HuH-7.5 (cell line): ENCODE measurements at places on chromosomes 1 and 21.

- no peak for DNase-seq
Observed at GRCh38 chr1:95948023-95948422, 714.0 kb downstream of the RWDD3 start.

- no peak for DNase-seq
Observed at GRCh38 chr1:7962014-7962335, 464 bp downstream of the PARK7 start.

DNA sequence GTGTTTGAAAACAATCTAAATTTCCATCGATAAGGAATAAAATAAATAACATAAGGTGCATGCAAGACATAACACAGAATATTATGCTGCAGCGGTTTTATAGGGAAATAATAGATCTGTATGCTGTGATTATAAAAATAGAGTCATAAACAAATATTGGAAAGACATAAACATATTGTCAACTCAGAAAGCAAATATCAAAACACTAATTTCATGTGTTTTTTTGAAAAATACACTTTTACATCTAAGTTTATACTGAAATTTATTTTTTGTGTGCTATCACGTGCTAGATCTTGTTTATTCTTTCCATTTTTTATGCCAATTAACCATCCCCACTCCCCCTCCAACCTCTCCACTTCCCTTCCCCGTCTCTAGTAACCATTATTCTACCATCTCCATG lies 9.4 kb downstream of the OR6K3 start:
- DNase-seq: no peak

DNA sequence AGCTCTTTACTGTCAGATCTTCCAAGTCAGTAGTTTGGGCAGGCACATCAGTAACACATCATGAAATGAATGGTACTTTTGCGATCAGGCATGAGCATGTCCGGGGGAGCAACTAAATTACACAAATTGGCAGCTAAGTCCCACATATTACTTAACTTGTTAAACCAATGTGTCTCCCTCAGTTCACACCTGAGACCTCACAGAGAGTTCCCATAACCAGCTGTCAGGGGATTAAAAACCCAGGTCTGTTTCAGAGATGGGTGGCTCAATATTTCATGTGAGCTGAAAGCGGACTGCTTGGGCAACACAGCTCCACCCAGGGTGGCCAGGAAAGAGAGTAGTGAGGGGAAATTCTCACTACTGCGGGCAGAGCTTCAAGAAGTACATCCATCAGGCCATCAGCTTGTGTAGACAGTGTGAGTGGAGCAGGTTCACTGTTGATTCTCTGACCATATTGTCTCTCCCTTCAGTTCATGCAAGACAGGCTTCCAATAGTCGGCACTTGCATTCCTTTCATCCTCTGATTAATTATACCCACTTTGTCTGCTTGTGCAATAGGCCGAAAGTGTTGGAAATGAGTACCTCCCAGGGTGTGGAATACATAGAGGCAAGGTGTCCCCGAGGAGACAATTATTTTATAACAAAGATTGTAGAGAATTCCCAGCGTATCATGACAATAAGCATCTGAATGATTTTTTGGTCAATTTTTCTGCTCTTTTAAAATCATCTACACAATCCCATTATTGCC lies 139.9 kb downstream of the PTGER3 start:
- DNase-seq: no peak

GRCh38 chr21:36338975-36339374 lies 19.0 kb downstream of the MORC3 start:
- no peak for DNase-seq

GRCh38 chr1:214685906-214686305 lies 82.9 kb downstream of the CENPF start:
- no peak for DNase-seq

GRCh38 chr1:159867664-159868026 lies 5.2 kb upstream of the VSIG8 start:
- DNase-seq: no peak

- DNase-seq: no peak
Observed at GRCh38 chr1:86649618-86650017, 54.8 kb upstream of the SH3GLB1 start.

DNA sequence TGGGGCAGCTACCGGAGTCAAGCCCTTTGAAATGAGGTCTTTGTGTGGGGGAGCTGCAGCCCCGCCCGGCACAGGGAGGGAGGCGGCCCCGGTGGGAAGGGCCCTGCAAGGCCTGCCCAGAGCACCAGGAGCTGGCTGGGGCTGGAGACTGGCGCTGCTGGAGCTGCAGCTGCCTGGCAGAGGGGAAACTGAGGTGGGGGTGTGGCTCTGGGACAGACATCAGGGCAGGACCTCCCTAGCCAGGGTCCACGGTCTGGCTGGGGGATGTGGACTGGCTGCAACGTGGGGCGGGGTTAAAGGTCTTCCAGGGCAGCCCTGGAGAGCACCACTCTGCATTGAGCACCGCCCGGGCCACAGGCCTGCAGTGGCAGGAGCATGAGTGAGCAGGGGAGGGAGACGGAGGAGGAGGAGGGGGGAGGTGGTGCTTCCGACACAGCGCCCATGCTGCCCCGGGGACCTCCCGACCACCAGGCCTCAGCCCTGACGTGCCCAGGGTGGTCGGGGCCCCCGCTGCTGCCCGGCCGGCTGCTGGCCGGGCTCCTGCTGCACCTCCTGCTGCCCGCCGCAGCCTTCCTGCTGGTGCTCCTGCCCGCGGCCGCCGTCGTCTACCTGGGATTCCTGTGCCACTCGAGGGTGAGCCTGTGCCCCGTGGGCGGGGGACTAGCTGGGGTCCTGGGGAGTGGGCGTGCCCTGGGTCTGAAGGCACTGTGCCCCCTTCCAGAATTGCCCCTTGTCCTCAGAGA lies 4.8 kb upstream of the ANKRD65 start:
- peak; percentile 31 for DNase-seq

DNA sequence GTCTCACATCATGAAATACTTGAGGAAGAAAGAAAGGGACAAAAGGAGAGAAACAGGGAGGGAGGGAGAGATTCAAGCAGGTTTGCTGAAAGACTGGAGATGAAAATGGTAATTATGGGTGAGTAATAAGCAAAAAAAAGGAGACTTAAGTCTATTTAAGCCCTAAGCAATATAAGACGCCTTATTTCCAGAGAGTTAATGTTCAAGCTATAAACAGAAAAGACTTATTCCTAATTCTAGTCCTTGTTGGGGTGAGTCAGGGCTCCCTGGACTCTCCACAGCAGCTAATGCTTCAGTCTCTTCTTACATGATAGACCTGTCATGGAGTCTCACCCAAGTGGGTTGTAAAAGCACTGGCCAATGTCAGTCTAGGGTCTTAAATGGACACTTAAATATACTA lies 619.2 kb downstream of the SMYD3 start:
- no peak for DNase-seq

DNA sequence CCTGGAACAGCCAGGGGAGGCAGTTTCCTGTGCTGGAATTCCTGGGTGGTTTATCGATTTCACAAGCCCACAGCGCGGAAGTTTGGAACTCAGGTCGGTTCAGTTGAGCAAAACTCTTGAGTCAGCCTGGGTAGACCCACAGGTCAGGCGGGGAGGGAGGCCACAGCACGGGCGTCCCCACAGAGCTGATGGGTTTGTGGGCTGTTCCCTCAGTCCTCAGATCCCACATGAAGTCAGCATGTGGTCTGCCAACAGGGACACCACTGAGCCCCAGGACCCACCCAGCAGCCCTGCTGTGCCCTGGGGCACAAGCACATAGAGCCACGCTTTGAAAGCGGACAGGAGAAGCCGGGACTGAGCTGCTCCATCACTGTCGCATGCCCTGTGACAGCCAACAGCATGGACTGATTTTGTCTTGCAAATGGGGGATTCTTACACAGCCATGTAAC lies 17.4 kb downstream of the BMP8A start:
- peak; percentile 48 for DNase-seq

GRCh38 chr1:178275553-178275952 lies 181.6 kb downstream of the RASAL2 start:
- DNase-seq: no peak

GRCh38 chr1:247370786-247371732 lies 39.4 kb upstream of the ZNF496 start:
- DNase-seq: no peak

GRCh38 chr1:150548632-150549495 lies at the start of gene ADAMTSL4:
Gene ADAMTSL4, plus strand, starts transcription at chr1:150549408. Its CDS starts 2,881 bp downstream, at chr1:150552289.
- peak; percentile 88 for DNase-seq

- no peak for DNase-seq
Observed at GRCh38 chr21:45280969-45281368, 6.7 kb downstream of the POFUT2 start.

DNA sequence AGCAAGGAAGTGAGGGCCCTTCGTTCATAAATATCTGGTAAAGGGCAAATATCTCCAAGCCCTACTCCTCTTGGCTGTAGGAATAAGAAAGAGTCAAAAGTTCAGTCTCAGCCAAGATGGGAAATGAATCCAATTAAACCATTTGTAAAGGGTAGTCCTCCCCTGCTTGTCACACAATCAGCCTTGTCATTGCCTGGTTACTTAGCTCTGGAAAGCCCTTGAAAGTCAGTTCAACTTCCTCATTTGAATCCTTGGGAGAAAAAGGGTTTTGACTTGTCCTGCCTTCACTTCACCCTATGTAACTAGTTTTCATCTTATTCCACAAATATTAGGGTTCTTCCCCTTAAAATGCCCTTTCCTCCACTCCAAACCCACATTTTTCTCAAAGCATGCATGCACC lies 100.0 kb downstream of the ELAVL4 start:
- no peak for DNase-seq

DNA sequence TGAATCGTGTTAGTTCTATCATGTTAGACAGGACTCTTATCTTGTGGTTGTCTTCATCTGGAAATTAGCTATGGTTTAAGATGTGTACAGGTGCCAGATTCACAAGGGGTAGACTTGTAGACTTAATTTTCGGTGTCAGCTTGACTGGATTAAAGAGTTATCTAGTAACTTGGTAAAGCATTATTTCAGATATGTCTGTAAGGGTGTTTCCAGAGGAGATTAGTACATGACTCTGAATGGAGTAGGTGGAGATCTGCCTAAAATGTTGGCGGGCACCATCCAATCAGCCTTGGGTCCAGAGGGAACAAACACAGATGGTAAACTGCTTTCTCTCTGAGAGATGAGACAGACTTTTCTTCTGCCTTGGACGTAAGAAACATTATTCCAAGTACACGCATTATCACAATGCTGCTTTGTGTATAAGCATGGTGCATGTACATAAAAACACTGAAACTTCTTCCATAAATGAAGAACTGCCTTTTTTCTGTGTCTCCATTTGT lies 434.6 kb downstream of the SMYD3 start:
- no peak for DNase-seq

DNA sequence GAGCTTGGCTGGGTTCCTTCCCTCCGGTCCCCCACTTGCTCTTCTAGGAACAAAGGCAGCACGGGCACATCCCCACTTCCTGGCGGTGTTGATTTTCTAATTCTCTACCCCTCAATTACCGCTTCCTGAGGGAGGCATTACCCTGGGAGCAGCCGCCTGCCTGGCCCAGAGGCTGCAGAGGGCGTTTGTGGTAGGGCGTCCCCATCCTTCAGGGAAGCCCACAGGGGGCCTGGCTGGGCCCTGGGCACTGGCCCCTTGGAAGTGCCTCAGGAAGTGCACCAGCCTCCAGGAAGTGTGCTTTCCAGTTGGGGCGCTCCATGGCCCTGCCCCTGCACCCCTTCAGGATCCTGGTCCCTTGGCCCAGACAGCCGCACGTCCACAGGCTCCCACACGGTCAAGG lies 42.1 kb upstream of the CASZ1 start:
- no peak for DNase-seq

DNA sequence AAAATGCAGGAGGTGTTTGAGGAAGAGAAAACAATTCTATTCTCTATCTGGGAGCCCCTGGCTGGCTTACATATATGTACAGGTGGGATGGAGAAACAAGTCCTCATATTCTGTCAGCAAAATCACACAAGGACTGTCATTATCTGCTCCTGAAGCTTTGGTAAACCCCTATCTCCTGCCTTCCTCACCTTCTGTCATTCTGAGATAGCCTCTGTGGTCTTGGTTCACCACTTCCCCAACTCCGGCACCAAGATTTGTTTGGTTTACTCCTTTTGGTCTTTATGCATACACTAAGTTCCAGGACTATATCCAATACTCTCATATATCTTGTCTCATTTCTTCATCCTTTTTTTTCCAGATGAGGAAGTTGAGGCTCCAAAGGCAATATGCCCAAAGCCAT lies 551.1 kb downstream of the PLPP3 start:
- no peak for DNase-seq

- no peak for DNase-seq
Observed at GRCh38 chr1:22831729-22832413, 121.2 kb downstream of the EPHB2 start.

- no peak for DNase-seq
Observed at GRCh38 chr1:232704694-232705680, 75.1 kb upstream of the SIPA1L2 start.

DNA sequence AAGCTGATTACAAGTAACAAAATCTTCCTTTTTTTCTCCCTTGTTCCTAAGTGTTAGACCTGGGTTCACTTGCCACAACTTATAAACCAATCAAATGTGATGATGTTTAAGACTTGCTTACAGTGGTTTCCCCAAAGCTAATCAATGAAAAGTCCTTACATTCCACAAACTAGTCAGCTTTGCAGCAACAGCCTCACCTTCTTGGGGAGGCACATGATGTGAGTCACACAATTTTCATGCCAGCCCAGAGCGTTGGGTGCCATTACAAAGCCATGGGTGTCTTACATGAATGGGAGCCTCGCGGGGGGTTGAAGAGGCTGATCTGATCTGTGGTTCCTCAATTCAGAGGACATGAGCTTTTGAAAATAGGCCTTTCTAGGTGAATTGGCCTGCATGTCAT lies 91.6 kb upstream of the UBE2U start:
- DNase-seq: no peak

DNA sequence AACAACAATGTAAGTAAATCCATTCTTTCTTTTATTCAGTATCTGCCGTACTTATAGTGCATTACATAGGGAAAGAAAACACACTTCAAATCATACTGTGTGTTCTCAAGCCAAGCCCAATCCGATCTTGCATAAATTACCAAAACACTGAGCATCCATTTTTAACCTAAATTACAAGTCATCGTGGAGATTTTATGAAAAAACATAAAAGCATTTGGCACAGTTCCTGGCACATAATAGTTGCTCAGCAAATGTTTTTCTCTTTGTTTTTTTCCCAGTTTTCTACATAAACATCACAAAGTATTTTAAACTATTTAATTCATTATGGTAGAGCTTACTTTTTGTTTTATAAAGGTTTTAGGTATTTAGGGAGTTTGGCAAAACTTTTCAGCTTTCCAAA lies 48.1 kb upstream of the LRRC8C start:
- DNase-seq: no peak

DNA sequence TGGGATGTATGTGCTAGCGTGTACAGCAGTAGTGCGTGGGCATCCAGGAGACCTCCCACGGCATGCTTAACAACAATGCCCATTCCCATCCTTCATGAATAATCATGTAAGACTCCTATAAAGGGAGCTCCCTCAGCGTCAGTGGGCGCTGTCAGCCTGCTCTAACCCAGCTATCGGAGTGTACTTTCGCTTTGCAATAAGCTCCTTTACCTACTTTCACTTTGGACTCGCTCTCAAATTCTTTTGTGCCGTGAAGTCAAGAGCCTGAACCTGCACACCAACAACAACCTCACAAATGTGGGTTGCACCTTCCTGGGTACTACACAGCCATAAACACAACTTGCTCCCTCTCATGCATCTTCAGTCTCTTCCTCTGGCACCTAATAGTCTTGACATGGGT lies 114.8 kb upstream of the PAXBP1 start:
- no peak for DNase-seq
